ENCODE measurements at places on chromosomes 2 and 18. TPM values are rescaled to one million over a fixed set of nuclear protein-coding genes. Genes with fewer than 3 reads are reported as not detected.
A peak's percentile ranks its signal among the peaks of the same experiment; 100 is the strongest.

DNA sequence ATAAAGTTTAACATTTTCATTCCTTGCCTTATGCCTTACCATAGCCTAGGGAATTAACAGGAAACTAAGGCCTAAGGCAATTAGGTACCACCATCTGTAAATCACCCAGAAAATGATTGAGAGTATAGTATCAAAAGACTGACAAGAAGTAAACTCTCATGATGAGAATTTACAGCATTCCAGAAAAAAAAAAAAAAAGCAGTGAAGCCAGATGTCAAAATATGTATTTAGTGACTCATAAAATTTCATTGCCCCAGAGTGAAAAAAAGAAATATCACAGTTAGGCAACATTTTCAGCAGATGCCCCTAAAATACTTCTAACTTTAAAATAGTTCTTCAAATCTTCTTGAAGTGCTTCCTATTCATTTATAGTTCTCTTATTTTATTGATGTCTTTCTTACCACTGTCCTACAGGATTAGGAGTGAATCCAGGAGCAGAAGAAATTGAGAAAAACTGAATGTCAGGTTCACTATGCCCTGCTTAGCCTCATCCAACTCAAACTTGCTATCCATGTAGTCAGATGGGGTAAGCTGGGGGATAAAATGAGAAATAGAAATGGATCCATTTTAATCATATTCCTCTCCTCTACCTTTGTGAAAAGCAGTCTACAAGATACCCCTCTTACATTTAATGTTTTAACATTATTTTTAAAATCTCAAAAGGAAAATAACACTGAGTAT is 57.3 kb upstream of the TANK start:
- DNase-seq: no peak
- H3K4me1 ChIP-seq: peaks cover 6% of the 10 kb centered on the region
- no peak overlapping the region for H3K27ac ChIP-seq
- H3K4me3 ChIP-seq: no peak overlapping the region

DNA sequence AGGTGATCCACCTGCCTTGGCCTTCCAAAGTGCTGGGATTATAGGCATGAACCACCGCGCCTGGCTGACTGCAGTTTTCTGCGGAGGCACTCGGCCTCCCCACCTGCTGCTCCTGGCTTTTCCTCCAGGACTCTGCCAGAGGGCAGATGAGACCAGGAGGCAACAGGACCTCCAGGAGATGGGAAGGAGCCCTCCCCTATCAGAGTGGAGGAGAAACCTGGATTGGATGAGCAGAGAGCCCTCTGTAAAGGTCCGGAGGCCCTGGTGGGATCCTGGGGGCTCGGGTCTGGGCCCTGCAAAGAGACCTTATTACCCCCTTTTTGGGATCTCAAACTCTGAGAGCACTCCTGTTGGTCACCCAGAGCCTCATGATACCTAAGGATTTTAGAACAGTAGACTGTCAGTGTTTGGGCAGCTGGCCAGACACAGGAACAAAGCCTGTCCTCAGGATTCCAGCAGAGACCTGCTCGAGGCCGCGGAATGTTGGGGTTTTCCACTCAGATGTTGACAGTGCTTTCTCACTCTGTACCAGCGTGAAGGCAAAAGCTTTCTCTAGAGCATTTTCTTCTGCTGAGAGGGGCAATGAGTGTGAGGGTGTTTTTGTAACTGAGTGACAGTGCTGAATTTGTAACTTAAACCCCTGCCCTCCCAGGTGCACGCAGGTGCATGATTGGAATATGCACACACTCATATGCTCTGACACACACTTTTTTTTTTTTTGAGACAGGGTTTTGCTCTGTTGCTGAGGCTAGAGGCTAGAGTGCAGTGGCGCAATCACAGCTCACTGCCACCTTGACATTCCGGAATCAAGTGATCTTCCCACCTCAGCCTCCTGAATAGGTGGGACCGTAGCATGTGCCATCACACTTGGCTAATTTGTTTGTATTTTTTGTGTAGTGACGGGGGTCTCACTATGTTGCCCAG is 48.4 kb downstream of the NPPC start:
- H3K27ac ChIP-seq: no peak overlapping the region
- no peak overlapping the region for H3K4me3 ChIP-seq
- H3K4me1 ChIP-seq: peaks cover 6% of the 10 kb centered on the region
- H3K36me3 ChIP-seq: no peaks in the 10 kb centered on the region
- DNase-seq: no peak

DNA sequence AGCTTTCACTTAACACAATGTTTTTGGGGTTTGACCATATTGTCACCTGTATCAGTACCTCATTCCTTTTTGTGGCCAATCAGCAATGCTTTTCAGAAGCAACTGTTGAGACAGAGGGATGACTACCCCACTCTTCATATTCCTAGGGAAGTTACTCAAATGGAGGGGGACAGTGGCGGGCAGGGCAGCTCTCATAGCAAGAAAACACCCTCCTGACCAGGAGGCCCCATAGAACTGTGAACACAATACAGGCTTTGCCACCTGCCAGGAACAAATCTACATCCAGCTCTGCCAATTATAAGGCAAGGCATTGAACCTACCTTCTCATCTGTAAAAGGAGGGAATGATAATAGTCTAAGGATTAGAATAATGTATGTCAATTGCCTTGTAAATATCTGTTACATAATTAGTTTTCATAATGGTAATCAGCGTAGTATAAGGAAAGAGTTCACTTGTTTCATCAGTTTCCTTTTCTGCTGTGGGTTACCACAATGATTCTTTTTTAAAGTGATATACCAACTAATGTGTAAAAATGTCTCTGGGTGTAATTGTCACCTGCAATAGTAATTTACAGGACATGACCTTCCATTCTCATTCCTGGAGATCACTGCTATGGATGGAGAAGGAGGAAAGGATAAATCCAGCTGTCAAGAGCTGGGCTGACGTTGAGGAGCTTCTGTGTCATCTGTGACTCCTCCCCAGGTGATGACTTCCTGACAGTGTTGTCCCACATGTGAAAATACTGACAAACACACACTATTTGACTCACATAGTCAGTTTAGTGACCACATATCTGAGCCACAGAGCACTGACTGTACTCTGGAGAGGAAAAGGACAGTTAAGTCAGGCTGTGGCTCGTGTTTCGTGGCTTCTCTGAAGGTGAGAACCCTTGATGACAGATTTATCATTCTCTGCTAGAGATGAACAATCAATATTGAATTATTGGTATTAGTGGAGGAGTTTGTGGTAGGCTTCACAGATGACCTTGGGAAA is 13.5 kb downstream of the ALPK2 start:
- H3K36me3 ChIP-seq: no peaks in the 10 kb centered on the region
- no peak for DNase-seq
- H3K27ac ChIP-seq: peak overlapping the region; percentile 27
- H3K27me3 ChIP-seq: no peaks in the 10 kb centered on the region
- H3K4me3 ChIP-seq: no peak overlapping the region
- H3K4me1 ChIP-seq: peaks cover 10% of the 10 kb centered on the region

DNA sequence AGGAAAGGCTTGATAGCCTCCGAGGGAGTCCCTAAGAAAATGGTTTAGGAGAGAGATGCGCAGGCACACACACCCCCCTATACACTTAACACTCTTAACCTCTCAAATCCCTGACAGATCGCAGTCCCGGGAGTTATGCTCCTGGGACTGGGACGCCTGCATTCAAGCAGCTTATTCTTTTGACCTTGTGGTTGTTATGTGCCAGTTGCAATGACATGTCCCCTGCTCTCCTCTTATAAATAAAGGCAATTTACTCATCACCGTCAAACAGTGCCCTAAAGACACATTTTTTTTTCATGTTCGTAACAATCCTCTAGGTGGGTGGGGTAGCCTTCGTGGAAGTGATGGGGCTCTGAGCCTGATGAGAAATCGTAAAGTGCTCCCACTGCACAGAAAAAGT is 162.2 kb downstream of the LRRC30 start:
- no peaks in the 10 kb centered on the region for H3K4me1 ChIP-seq
- H3K4me3 ChIP-seq: no peak overlapping the region
- no peaks in the 10 kb centered on the region for H3K36me3 ChIP-seq
- H3K27me3 ChIP-seq: no peaks in the 10 kb centered on the region
- no peak for DNase-seq
- H3K27ac ChIP-seq: no peak overlapping the region

DTNA gene
- total RNA-seq: 8.6 TPM

DPP10 gene
- total RNA-seq: 0.09 TPM

NXPH2 gene
- not detected for total RNA-seq

SH3RF3 gene
- 3.2 TPM for total RNA-seq

MAP3K19 gene
- total RNA-seq: not detected

Measured in esophagus squamous epithelium (tissue), 5 donors.